ENCODE measurements at places on chromosomes 1 and 21.

DNA sequence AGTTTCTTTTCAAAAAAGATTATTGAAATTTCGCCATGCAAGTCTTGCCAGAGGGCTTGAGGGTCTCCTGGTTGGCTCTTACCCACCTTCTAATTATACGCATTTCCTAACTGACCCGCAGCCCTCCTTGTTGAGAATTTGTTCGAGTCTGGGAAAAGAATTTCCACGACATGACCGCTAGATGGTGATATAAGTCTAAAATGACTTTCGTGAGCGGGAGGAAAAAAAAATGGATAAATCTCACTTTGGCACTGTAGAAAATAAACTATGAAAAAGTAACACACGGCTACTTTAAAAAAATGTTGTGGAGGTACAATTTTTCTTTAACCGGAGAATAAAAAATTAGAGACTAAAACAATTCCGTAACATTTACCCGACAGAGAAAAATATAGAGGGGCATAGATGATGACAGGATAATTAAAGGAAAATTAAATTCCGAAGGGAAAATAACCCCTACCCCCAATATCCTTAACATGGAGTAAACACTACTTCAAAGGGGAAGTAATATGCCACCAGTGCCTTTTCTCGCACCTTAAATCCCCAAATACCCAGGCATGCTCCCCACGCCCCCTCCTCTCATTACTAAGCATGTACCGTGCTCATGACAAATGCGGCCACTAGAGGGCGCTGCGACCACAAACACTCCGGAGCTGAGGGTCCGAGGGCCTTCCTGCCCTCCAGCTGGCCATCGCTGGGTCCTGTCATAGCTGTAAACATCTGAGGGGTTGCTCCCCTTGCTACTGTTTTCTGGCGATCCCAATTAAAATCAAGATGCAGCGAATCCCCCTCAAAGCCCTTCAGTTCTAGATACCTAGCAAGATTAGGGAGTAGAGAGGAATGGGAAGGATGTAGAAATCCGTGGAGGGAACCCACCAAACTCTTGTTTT lies 266.9 kb downstream of the ASTN1 start:
- DNase-seq = peak; percentile 75

GRCh38 chr1:119222271-119222670 lies 81.8 kb upstream of the WARS2 start:
- no peak for DNase-seq

DNA sequence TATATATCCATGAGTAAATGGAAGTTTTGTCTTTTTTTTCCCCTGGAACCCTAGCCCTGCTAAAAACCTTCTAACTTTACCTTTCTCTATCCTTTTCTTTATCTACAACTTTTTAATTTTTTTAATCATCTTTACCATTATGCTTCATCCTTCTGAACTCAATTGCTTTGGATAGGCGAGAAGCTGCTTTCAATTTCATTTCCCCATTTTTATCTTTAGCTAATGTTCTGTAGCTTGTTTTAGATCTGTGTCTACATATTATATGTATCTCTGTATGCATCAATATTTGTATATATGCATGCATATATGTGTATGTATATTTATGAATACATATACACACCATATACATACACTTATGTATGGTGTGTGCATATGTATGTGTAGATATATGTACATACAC lies 57.4 kb downstream of the PTPRC start:
- no peak for DNase-seq

DNA sequence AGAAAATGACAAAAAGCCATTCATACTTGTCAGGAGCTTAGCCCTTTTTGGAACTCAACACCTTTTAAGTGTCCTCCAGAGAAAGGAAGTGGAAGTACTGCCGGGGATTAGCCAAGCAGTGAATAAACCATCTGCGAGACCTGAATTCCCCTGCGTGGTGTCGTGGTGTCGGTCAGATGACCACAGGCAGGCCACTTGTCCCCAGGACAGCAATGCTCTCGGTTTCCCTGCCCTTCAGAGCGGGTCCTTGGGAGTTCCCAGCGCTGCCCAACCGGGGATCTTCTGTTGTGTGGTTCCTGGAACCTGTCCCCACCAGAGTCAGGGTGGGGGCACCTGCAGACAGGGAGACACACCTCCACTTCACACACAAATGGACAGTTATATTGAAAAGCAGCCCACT lies 9.2 kb downstream of the GPR157 start:
- DNase-seq = no peak

DNA sequence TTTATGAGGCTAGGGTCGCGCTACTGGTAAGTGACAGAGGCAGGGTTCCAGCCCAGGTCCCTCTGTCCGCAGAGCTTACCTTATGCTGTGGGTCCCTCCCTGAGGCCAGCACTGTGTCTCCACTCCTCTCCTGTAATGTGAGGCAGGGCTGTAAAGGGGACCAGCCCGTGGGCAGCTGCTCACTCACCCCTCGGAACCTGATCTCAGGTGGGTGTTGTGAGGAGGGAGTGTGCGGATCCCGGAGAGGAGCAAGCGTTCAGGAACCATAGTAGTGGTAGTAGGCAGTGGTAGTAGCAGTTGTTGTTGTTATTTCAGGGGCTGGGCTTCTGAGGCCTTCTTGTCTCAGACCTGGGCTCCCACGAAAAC lies 1.7 kb downstream of the ZC3H12A start:
- DNase-seq = no peak

All from stimulated activated CD8-positive, alpha-beta memory T cell treated with anti-CD3 and anti-CD28 coated beads, Interleukin-4, amount 100 ng/mL, for 48 hours (primary cell).